ENCODE measurements at places on chromosomes 2 and 18.
A peak's percentile ranks its signal among the peaks of the same experiment; 100 is the strongest.

DNA sequence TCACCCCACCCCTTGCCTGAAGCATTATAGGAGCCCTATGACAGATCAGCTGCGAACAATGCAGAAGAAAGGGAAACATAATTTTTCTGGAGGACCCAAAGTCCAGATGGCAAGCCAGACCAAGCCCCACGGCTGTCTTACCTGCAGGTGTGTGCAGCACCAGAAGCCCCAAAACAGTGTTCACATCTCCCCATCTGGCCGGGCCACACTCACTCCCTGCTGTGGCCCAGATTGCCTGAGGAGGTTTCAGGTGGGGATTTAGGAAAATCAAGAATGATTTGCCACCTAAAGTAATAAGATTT lies 11.7 kb upstream of the STK17B start:
- no peak for DNase-seq

DNA sequence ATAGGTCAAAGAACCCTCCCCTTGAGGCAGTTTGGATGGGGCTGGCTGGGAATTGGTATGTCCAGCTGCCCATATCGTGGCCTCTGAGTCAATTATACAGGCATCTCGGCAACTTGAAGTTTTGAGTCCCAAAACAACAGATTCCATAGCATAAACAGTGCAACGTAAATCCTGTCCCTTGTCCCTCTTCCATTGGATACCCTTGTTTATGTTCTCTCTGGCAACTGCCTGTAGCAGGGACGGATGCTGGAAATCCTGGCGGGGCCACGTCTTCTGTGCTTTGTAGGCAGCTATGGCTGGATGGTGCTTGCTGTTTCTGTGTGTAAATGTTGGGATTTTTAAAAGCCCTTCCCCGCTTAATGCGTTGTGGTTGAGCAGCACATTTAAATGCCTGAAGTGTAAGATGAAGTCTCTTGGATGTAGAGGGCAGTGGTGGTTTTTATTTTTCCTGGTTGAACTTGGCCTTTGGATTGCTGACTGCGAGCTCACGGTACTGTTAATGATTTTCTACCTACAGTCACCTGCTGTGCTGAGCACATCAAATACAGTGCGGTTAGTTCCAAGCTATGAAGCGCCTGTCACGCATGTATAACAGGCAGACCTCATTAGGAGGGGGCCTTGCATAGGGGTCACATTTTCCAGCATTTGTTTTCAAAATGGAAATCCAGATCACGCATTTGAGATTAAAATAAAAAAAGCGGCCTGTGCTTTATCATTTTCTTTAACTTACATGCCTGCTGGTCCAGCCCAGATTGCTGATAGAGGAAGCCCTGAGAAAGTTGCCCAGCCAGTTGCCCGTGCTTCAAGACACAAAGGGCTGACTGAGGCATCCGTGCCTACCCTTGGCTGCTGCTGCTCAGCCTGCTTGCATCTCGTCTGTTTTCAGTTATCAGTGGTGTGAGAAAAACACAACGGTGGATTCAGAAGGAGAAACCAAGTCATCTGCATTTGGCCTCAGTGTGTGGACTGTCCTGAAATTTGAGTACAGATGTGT lies 84.7 kb downstream of the NEDD4L start:
- no peak for DNase-seq

- no peak for DNase-seq
Measured at GRCh38 chr2:174527959-174528358, 41.1 kb upstream of the GPR155 start.

DNA sequence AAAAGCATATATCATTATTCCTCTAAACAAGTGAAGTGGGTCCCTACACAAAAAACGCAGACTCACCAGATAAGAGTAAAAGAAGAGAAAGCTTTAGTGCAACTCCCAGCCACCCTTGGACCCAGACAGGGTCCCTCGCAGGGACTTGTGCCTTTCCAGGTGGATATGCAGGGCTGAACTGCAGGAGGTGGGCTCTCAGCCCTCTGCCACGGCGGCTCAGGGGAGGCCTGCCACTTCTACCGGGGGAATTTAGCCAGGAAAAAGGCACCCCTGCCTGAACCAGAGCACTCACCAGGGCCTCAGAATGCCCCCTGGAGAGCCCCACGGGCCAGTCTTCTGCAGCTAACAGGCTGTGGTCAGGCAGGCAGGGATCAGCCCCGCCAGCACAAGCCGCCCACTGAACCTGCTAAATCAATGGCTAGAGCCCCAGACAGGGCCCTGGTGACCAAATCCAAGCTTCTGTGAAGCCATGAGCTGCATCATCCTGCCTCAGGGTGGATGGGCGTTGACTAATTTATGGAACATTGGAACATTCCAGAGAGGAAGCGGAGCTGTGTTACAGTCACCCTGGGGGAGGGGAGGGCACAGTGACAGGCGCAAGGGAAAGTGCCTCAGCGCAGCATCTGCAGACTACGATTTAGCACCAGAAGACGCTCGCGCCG lies 209.3 kb downstream of the EIPR1 start:
- no peak for DNase-seq

GRCh38 chr18:54807303-54807702 lies 21.0 kb upstream of the RAB27B start:
- no peak for DNase-seq

DNA sequence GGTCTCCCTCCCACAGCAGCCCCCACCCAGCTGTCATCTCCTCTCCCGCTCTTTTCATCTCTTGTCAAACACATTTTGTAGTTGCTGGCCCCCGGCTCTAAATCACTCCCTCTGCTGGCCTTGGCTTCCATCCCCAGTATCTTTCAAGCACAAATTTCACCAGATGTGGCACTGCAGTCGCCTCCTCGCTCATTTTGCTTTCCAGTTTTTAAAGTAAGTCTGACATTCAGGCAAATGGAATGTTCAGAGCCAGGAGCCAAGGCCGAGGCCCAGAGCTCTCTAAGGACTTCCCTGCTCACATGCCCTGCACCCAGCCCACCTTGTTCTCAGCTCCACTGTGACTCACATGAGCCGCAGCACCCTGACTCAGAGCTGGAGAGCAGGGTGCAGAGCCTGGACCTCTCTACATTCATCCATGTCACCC lies 158.4 kb downstream of the GALNT14 start:
- no peak for DNase-seq

DNA sequence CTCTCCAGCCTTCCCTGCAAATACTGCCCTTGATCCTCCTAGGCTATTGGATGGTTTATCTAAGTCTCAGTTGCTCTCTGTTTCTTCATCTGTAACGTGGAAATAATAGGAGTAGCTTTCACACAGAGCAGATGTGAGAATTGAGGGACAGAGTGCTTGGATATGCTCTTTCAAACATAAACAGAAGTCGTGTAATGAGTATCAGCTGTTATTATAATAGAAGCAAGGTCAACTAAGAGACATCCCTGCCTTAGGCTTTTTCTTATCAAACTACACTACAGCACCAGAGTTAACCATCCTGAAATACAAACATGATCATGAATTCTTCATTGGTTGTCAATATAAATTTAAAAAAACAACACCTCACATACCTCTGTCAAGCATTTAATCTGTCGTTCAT lies 138.2 kb downstream of the DOK6 start:
- DNase-seq: no peak

GRCh38 chr2:159126432-159127022 lies 158.1 kb downstream of the TANC1 start:
- no peak for DNase-seq

GRCh38 chr18:23536204-23536603 lies 32.9 kb downstream of the RMC1 start:
- no peak for DNase-seq

- no peak for DNase-seq
Measured at GRCh38 chr2:26049641-26050040, 15.8 kb downstream of the RAB10 start.

DNA sequence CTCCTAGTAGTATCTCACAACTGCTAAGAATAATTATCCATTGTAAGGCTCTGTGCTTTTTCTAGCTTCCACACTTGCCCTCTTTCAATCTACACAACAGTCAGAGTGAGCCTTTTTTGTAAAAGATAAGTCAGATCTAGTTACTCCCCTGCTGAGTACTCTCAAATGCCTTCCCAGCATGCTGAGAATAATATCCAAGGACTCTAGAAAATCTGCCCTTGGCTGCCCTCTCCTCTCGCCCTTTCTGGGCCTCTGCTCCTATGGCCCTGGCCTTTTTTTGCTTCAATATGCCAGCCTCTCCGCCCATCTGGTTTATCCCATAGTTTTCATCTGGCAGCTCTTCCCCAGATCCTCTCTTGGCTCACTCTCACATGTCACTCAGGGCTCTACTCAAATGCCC lies 455.9 kb upstream of the UBE2E3 start:
- DNase-seq: no peak

DNA sequence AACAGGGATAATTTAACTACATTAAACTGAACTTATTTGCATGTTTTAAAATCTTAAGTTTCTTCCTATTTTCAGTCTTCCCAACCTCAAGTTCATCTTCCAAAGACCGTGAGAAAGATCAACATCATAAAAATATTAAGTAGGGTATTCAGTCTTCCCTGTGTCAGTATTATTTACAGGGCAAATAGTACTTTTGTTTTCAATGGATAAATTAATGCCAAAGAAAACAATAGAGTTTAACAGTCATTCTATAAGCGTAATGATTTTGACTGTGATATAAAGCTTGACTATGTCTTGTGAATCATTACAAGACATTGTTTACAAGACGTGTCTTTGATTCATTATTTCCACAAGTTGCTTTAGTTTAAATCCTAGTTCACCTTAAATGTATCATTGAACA lies 48.0 kb upstream of the NRXN1 start:
- DNase-seq: no peak

GRCh38 chr2:160890667-160891352 lies 269.4 kb upstream of the TANK start:
- no peak for DNase-seq

GRCh38 chr2:241302759-241303651 lies 12.5 kb downstream of the HDLBP start:
- no peak for DNase-seq

GRCh38 chr2:71452565-71452964 lies 796 bp upstream of the DYSF start:
- DNase-seq: peak; percentile 21

All from stimulated activated CD8-positive, alpha-beta memory T cell treated with anti-CD3 and anti-CD28 coated beads, Interleukin-7, amount 100 ng/mL, for 48 hours (primary cell).